Fibroblast of skin of left quadriceps (primary cell): ENCODE measurements at places on chromosomes 16 and 17.

GRCh38 chr17:38709864-38710603 lies 5.0 kb downstream of the MLLT6 start:
- DNase-seq = no peak

DNA sequence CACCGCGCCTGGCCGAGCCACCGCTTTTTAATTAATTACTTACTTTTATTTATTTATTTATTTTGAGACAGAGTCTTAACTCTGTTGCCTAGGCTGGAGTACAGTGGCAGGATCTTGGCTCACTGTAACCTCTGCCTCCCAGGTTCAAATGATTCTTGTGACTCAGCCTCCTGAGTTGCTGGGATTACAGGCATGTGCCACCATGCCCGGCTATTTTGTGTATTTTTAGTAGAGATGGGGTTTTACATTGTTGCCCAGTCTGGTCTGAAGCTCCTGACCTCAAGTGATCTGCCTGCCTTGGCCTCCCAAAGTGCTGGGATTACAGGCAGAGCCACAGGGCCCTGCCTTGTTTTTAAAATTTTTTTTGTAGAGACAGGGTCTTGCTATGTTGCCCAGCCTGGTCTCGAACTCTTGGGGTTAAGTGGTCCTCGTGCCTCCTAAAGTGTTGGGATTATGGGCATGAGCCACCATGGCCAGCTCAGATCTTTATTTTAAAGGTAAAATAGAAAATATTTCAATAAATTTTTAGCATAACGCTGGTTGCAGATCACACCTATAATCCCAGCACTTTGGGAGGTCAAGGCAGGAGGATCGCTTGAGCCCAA lies 18.3 kb upstream of the NUDT16L1 start:
- no peak for DNase-seq

GRCh38 chr16:84511831-84512230 lies 7.4 kb upstream of the MEAK7 start:
- no peak for DNase-seq

- DNase-seq = no peak
These were observed 30.8 kb downstream of the NLRP1 start for GRCh38 chr17:5553479-5553878.

DNA sequence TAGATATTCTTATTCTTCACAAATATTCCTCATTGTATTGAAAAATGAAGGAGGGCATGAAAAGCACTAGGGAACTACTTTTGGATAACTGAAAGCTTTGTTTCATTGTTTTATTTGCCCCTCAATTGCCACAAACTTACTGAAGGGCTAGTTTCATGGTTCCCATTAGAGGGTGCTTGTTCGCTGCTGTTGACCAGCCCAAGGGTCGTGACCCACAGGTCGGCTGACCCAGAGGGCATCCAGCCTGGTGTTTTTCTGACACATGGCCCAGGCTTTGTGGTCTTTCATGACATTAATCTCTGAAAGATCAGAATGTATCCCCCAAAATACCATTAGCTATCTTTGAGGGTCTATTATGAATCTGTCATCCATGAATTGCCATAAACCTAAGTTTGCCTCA lies 30.0 kb downstream of the DGKE start:
- no peak for DNase-seq

DNA sequence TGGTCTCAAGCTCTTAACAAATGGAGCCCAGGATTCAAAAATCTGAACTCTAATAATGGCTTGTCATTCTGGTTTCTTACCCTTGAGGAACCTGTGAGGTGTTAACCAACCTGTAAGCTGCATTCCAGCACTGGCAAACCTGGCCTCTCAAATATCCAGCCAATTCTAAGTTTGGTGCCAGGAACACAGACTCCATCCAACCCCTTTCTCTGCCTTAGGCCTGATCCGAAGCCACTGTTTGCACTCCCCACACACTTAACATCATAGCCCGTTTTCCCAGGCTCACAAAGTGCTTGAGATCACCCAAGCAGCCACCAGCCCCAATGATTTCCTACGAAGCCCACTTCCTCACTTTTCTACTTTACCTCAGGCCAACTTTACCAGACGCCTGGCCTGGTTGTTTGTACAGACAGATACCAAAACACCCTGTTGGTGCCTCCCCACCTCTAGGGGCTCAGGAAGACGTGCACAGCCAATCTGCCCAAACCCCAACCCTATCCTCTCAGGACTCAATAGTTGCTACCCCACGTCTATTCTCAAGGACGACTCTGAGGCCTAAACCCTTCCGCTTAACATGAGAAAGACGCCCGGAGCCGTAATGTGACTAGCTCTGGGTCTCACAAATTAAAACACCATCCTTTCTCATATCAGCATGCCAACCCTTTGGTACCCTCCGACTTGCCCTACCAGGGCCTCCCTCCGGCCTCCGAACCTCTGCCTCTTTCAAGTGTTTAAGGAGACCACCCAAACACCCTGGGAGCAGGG lies 3.2 kb upstream of the PER1 start:
- DNase-seq = no peak

DNA sequence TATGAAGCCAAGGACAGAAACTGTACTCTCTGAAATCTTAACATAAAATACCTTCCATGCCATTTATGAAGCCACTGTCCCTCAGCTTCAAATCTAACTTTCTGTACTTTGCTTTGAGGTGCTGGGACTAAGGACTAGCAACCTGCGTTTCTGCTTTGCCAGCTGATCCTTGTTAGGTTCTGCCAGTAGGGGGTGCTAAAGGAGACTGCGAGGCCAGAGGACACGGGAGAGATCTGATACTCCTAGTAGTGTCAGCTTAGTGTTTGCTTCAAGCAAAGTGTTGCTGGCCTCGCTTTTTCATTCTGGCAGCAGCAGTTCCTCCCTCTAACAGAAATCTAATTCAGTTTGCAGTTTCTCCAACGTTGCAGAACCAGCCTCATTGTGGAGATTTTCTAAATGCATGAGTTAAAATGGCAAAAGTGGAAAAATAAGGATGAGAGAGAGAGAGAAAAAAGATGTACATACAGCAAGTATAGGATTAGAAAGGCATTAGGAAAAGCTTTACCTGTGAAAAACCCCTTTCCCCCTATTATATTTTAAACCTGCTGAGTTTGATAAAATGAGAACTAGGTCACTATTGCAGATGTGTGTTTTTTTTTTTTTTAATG lies 297.5 kb downstream of the CA10 start:
- no peak for DNase-seq

DNA sequence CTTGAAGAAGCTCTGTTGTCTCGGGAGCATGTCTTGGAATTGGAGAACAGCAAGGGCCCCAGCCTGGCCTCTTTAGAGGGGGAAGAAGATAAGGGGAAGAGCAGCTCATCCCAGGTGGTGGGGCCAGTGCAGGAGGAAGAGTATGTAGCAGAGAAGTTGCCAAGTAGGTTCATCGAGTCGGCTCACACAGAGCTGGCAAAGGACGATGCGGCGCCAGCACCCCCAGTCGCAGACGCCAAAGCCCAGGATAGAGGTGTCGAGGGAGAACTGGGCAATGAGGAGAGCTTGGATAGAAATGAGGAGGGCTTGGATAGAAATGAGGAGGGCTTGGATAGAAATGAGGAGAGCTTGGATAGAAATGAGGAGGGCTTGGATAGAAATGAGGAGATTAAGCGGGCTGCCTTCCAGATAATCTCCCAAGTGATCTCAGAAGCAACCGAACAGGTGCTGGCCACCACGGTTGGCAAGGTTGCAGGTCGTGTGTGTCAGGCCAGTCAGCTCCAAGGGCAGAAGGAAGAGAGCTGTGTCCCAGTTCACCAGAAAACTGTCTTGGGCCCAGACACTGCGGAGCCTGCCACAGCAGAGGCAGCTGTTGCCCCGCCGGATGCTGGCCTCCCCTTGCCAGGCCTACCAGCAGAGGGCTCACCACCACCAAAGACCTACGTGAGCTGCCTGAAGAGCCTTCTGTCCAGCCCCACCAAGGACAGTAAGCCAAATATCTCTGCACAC lies 21.2 kb downstream of the AKAP1 start:
- DNase-seq = no peak

GRCh38 chr16:3461151-3461550 lies 17.7 kb downstream of the NAA60 start:
- no peak for DNase-seq

DNA sequence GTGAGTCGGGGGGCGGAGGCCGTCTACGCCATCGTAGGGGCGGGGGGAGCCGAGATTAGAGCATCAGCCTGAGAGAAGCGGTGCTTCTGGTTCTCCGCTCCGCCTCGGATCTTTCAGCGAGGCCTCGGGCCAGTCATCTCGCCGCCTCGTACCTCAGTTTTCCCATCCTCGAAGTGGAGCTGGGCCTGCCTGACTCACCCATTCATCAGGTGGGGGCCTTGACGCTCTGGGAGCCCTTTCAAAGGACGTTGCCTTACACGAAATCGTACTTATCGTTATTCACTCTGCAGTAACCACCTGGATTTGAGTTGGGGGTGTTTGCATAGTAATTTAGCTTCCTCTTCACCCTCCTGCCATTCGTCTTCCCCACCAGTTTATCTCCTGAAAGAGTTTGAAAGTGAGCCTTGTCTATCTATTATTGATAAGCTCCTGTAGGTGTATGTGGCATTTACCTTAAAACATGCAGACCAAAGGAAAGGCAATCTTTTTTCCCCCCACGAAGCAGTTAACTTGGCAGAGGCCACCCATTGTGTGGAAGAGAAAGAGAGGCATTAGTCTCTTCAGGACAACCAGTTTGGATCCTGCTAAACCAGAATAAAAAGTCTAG lies 674 bp downstream of the TAF15 start:
- no peak for DNase-seq

DNA sequence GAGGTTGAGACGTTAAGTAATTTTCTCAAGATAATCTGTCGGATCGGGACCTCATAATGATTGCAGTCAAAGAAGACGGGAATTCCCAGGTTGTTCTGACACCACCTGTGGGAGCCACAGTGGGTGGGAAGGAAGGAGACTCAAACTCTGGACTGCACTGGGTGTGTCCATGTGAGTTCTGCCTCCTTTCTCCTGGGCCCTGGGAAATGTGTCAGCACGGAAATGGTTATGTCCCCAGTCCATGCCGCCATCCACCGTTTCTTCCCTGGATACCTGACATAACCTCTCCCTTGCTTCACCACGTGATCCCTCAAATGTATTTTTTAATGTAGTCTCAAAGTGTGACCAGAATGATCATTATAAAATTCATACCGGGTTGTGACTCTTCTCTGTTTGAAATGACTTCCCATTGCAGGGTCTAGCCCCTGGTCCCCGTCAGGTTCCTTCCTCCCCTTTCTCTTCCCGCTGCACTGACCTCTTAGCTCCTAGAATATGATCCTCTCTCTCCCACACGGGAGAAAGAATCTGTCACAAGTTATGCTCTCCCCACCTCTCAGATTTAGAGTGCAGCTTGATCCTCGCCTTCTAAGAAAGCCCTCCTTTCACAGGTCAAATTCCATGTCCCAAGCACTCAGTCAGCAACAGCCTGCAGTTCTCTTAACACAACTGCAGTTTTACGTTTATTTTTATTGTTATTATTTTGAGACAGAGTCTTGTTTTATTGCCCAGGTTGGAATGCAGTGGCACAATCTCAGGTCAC lies 820.0 kb upstream of the EEF2KMT start:
- DNase-seq = no peak

DNA sequence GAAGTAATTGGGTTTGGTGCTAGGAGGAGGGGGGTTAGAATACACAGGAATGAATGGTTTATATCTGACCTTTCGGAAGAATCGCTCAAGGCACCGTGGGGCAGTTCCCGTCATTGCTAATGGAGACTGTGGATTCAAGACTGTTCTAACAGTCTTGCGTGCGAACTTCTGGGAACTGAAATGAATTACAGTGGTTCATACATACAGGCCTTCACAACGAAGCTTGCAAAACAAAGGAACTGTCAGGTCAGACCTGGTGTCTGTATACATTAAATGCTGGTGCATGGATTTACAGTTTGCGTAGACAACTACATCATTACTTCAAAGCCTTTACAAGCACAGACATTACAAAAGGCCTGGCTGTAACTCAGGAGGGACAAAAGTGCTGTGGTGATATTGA lies 983.9 kb downstream of the CDH11 start:
- DNase-seq = no peak
